Amniotic stem cell (primary cell): ENCODE measurements at places on chromosomes 1 and 21.
A peak's percentile ranks its signal among the peaks of the same experiment; 100 is the strongest.

GRCh38 chr1:160646180-160646579, 664 bp downstream of the SLAMF1 start:
- DNase-seq, result no peak

- DNase-seq, result no peak
Observed at GRCh38 chr1:237258871-237259270, 216.9 kb downstream of the RYR2 start.

GRCh38 chr1:96533820-96534219, 187.8 kb upstream of the PTBP2 start:
- DNase-seq, result no peak

GRCh38 chr1:103063921-103064320, 44.4 kb downstream of the COL11A1 start:
- no peak for DNase-seq

GRCh38 chr1:218658269-218658668, 313.1 kb downstream of the TGFB2 start:
- DNase-seq, result no peak

DNA sequence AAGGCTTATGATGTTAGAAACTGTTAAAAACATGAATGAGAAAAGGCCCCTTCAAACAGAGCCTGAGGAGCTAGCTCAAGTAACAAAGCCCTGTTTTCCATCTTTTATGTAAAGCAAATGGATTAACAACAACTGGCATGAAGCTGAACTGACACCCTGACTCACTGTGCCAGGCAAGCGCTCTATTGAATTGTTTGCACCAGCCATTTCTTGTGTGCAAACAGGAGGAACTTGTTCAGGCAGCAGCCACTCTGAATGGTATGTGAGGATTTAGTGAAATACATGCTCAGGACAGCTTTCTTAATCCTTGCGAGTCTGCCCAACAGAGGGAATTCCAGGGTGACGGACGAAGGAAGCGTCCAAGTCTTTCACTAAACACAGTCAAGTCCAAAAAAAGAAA, 291.1 kb upstream of the ADGRL2 start:
- DNase-seq, result no peak

GRCh38 chr1:18645747-18646090, 15.1 kb downstream of the PAX7 start:
- DNase-seq, result no peak

GRCh38 chr1:39845569-39846566, 37.4 kb downstream of the TRIT1 start:
- DNase-seq, result no peak

- DNase-seq, result no peak
Observed at GRCh38 chr1:180235077-180235501, 5.0 kb downstream of the LHX4 start.

DNA sequence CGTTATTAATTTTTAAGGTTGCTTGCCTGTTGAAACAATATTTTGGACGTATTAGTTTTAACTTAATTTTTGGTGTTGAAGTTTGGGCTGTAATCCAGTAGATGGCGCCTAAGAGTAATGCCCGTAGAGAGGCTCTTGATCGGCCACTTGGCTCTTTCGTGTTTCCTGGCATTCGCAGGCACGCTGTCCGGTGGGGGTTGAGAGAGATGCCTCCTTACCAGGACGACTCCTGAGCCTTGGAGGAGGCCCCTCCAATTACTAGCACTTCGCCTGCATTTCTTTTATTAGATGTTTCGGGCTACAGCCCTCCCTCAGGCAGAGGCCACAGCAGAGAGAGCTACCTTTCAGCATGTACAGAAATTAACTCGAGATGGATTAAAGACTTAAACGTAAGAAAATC, 12.0 kb downstream of the OR2M4 start:
- DNase-seq, result no peak

DNA sequence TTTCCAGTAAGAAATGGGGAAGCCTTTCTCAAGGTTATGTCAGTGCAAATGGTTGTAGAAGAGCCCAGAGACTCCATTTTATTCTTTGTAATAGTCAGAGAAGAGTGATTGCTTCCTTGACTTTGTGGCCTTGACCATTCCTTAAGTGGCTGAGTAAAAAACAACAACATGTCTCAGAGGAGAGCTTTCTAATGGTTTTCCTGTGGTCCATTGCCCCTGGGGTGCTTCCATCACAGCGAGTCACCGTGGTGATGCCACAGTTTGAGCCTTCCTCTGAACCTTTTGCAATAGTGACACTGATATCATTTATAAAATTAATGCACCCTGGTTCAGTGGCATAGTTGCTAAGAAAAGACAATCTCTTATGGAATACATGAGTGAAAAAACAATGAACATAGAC, 38.6 kb downstream of the PAPPA2 start:
- DNase-seq, result no peak

GRCh38 chr1:227403535-227403934, 85.2 kb upstream of the CDC42BPA start:
- DNase-seq, result no peak

GRCh38 chr1:193694741-193695140, 508.3 kb upstream of the B3GALT2 start:
- DNase-seq, result no peak

DNA sequence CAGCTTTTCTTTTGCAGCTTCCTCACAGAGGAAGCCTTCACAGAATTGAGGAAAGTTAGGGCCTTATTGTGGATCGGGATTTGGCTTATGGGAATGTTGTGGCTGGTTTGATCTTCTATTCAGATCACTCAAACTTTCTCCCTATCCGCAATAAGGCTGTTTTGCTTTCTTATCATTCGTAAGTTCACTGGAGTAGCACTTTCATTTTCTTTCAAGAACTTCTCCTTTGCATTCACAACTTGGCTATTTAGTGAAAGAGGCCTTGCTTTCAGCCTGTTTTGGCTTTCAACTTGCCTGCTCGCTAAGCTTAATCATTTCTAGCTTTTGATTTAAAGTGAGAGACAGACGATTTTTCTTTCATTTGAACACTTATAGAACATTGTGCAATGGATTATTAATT, 181.9 kb upstream of the B3GALT2 start:
- no peak for DNase-seq

GRCh38 chr21:39452207-39452969, 618 bp downstream of the SH3BGR start:
- DNase-seq, result no peak

DNA sequence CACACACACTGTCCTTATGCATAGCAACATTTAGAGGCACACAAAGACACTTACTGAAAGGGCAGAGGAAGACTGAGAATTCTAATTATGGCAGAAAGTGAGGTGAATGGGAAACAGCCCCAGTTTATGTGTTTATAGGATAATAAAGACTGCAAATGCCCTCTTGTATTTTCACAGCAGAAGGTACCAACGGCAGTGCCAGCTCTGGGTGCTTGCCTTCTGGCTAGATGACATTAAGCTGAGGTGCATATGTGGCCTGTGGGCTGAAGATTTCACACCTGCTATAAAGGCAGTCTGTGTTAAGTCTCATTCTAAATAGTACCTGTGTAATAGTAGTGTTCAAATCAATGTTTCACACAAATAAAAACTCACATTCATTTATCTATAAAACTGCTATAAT, 347.2 kb upstream of the ZRANB2 start:
- no peak for DNase-seq

DNA sequence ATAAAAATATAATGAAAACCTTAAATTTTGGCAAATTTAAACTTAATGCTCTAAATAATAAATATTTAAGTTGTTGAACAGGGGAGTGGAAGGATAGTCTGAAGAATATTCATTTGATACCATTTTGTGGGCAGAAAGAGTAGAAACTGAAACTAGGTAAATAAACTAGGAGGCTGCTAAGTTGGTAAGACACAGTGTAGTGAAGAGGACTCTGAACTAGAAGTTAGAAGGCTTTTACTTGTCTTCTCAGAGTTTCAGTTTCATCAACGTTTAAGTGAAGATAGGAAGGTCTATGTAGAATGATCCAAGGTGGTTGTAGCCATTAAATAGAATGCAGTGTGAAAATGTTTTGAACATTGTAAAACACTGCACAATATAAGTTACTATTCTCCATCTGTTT, 516.9 kb downstream of the AMY1C start:
- no peak for DNase-seq

DNA sequence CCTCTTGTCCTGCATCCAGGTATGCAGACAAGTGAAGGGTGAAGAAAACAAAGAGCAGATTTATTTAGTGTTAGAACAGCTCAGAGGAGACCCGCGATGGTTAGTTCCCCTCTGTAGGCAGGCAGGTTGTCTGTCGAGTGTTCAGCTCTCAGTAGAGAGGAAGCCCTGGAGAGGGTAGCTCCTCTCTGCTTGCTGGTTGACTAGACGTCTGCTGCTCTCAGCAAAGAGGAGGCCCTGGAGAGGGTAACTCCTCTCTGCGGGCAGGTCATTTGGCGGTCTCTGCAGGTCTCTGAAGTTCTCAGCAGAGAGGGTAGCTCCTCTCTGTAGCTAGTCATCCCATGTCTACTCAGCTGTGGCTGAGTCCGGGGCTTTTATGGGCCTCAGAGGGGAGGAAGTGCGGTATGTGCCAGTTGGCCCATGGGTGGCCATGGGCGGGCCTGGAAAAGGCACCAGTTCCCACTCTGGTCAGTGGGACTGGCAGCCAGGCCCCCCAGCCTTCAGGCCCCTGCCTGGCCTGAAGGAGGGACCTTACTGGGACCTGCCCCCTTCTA, 13.4 kb downstream of the ZBTB40 start:
- DNase-seq, result no peak

- no peak for DNase-seq
Observed at GRCh38 chr1:119004781-119005180, 16.6 kb upstream of the TBX15 start.

GRCh38 chr1:77590651-77591050, 91.8 kb downstream of the ZZZ3 start:
- DNase-seq, result no peak

- no peak for DNase-seq
Observed at GRCh38 chr1:18880585-18880984, 21.1 kb upstream of the TAS1R2 start.

GRCh38 chr21:32411350-32412161, 950 bp upstream of the EVA1C start:
- no peak for DNase-seq

DNA sequence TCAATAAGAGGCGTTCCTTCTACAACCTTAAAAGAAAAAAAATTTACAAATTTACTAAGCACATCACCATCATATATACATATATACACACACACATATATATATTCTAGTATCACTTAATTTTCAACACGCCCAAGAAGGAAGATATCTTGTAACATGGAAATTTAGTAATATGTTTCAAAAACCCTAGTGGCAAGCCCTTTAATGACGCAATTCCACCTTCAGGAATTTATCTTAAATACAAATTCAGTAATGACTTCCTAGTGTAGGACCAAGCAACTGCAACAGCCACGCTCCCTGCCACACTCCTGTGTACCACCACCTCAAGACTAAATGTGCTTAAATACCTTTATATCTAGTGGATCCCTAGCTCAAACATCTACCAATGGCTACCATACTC, 12.5 kb downstream of the LBR start:
- no peak for DNase-seq

- DNase-seq, result peak; percentile 67
Observed at GRCh38 chr1:15975805-15976680, at the start of gene ZBTB17. Gene ZBTB17 (minus strand): TSS chr1:15976101. CDS start chr1:15948495, 27,606 bp downstream.

DNA sequence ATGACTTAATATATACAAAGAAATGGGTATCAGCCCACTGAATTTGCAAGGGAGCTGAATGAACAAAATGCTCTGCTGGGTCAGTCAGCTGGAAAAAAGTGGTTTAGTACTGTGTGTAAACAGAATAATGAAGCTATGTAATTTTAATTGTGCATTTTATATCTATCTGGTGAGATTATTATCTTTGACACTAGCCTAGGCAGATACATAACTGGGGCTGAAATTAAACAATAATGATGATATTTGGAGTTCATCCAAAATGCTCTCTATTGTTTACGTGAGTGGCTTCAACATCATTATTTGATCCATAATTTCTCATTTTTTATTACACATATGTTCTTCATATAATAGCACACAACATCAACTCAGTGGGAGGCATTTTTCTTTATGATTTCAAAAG, 208.5 kb upstream of the SNX7 start:
- DNase-seq, result no peak

DNA sequence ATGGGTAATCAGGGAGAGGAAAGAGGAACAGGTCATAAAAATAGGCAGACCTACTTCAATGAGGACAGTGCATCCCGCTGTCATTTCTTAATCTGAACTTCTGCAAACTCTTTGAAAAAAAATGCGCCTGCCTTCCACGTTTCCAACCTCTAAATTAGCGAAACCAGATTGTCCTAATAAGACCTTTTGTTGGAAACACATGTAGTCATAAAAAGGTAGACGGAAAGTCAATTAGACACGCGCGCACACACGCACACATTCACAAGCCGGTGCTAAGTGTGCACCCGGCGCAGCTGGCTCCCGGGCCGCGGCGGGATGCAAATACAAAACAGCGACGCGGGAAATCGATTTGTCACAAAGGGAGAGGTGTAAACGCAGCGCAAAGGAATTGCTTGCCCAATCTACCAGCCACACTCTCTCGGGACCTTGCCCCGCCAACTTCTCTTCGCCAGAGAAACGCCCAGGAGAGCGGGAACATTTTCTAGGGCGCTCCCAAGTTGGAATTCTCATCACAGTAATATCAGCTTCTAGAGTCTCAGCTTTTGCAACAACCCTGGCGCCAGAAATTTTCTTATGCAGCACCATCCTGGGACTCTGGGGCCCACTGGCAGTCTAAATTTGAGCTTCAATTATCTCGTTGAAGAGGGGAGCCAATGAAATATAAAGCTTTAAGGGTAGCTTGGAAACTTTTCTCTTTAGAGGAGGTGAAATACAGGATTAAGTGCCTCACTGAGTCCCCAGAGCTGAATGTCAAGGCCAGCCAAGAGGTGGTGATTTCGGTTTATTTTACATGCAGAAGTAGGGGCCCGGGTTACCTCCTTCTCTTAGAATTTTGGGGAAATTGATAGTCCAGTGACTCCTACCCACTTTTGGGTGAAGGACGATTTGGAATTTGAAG, 4.5 kb downstream of the PRRX1 start:
- no peak for DNase-seq

DNA sequence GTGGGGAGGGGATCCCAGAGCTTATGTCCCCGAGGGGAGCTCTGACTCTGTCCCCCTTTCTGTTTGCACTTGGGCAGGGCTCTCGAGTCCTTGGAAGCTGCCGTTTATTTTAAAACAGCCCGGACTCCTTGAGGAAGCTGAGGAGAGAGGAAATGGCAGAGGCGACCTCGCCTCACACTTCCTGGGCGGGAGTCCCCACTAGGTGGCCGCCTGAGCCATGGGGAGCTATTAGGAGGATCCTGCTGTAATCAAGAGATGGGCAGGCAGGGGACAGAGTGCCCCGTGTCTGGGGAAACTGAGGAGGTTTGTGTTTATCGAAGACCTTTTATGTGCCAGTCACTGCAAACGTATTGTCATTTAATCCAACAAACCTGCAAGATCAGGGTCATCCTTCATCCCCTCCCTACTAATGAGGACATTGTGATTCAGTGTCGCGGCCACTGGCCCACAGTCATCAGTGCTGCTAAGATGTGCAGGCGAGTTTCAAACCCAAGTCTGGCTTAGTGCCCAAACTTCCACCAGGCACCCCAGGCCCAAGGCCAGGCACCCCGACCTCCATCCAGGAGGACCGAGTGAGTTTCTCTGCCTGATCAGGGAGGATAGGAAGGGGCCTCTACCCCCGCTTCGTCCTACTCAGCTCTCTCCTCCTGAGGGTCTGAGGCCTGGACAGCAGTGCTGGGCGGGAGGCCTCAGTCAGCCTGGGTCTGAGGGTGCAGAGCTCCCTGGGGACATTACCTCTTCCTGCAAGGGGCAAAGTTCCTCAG, 316.9 kb upstream of the VAMP3 start:
- no peak for DNase-seq

- DNase-seq, result no peak
Observed at GRCh38 chr1:155651861-155652661, 36.5 kb downstream of the YY1AP1 start.

- no peak for DNase-seq
Observed at GRCh38 chr1:106554294-106554693, 502.2 kb upstream of the PRMT6 start.
